ENCODE measurements at places on chromosomes 13 and 19.

GRCh38 chr19:14575428-14575980 lies 3.6 kb upstream of the NDUFB7 start:
- no peak for DNase-seq

DNA sequence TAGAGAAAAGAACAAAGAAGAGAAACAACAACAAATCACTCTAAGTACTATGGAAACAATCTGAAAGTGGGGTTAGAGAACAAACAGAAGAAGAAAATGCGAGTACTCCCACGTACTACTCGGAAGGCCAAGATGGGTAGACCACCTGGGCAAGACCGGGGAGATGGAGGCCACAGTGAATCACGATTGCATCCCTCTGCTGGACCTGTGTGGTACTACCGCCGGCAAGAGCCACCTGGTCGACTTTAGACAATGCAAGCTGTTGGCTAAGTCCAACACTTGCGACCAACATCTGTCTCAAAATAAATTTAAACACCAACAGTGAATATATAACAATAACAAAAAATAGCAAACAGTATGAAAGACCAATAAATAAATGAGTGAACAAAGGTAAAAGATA lies 45.5 kb upstream of the ZNF91 start:
- DNase-seq = no peak

- no peak for DNase-seq
Observed at GRCh38 chr19:29858621-29859020, 46.8 kb downstream of the CCNE1 start.

GRCh38 chr13:51804295-51805172 lies 571 bp upstream of the DHRS12 start:
- DNase-seq = no peak

- peak; percentile 14 for DNase-seq
Observed at GRCh38 chr13:52845766-52846566, 2.5 kb downstream of the PCDH8 start.

DNA sequence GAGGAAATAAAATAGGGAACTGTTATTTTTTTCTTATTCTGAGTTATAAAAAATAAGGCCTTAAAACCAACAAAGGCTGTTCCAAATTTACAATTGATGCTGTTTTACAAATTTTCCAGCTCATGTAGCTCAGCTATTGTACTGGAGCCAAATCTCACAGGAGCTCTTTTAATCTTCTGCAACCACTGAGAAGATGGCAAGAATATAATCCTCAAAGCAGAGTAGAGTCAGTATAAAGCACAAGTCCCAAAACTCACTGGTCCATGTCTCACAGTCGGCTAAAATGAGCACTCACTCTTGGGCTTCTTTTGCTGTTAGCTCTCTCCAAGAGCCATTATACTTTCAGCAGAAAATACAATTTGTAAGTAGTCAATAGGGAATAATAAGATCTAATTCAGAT lies 1074.4 kb upstream of the PRR20A start:
- no peak for DNase-seq

- DNase-seq = peak; percentile 40
Observed at GRCh38 chr19:51809787-51810186, 14.8 kb downstream of the FPR3 start.

DNA sequence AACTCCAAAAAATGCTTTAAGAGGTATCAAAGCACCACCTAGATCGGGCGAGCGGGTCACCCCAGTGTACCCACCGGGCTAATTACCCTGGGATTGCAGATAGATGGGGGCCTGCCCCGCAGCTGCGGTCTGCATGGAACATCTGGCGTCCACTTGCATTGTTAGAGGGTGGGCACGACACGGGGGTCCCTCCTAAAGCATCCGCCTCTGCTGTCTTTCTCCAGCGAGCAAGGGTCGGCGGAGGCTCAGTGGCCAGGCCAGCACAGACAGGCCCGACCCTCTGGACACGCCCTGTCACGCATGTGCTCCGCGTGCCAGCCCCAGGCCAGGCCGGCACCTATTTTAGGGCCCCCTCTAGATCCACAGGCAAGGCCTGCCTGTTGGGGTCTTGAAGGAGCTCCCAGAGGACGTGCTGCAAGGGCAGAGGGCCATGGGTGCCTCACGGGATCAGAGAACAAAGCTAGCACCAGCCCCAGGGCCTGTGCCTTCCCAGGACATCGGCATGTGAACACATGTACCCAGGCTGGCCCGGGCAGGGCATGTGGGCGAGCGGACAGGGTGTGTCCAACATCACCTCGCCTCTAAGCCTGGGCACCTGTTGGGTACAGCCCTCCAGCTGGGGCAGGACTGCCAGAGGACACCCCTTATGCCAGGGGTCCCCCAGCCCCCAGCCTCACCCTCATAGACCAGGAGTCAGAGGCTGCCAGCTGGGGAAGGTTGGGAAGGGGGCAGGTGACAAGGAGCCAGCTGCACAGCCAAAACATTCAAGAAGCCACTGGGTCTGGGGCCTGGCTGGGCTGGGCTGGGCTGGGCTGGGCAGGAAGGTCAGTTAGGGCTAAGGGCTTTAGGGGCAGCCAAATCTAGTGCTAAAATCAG lies 35.6 kb upstream of the NANOS3 start:
- peak; percentile 51 for DNase-seq

DNA sequence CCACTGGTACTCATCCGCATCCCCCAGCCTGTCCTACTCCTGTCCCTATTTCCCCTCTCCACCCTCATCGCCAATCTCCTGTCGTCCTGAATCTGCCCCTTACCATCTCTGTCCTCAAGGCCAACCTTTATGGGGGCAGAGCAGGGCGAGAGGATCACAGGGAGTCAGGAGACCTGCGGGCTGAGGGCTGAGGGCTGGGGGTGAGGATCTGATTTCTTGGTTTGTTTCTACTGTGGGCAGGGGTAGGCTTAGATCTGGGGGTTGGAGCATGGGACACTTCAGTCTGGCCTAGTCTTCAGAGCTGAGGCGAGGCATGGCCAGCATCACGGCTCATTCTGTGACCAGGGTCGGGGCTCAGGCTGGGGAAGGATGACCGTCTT lies 16.5 kb upstream of the ERCC1 start:
- DNase-seq = no peak

DNA sequence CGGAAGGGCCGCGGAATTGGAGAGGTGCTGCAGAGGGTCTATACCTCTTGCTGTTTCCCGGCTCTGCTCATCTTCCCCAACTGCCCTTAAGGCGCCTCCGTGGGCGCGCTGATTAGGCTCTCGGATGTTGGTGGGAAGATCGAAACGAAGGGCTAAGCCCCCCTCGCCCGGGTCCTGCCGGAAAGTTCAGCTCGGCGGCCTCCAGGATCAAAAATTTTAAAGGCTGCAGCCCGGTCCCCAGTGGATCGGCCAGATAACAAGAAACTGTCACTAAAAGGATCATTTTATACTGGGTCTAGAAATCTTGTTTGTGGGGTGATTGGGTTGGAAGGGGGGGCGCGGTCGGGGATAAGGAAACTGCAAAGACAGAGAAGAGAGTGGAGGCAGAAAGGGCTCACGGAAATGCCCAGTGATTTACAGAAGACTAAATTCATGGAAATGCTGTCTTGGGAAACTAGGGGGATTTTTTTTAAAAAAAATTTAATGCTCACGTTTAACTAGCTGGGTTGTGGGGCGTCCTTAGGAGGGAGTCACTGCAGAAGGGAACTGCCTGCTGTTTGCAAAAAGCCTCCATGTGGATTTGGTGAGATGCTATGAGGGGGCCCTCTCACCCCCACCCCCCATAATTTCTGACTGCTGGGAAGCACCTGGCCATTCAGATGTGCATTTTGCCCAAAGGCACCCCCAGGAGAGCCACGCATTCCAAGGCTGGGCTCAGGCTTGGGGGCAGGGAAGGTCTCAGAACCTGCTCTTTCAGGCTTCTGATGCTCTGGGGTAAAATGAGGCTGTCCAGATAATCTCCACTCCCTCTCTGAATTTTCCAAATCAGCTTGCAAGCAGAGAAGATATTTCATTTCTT lies 7.7 kb downstream of the CDX2 start:
- no peak for DNase-seq

Data from inflammatory macrophage (primary cell).